ENCODE measurements at places on chromosomes 2 and 18. TPM values are rescaled to one million over a fixed set of nuclear protein-coding genes. Genes with fewer than 3 reads are reported as not detected.

DNA sequence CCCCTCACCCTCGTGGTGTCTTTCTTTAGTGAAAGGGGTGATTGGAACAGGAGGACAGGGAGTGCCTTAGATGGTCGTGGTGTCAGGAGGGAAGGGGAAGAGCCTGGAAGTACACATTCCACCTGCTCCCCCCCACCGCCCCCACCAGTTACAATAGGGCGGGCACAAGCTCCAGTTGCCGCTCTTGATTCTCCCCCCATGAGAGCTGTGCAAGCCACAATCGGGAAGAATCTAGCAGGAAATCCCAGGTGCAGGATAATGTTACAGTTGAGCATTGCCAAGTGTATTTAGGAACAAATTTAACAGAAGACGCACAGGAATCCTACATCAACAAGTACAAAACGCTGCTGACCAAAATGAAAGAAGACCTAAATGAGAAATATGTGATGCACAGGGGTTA lies 73.6 kb downstream of the ASAP2 start:
- DNase-seq: no peak

DNA sequence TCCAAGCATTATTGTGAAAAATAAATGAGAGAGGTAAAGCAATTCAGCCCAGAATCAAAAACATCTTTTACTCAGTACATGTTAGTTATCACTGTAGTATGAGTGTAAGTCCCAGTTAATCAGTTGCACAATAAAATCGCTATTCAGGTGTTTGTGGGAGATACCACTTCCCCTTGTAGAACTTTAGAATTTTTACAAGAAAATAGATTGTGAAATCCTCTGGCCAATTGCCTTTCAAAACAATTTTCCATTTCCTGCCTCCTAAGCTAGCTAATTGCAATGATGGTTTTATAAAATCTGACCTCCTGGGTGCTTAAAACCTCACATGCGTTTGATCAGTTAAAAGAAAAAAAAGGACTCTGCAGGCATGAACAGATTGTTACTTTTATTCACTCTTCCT lies 332.5 kb downstream of the PID1 start:
- no peak for DNase-seq

FOXI3 gene
- not detected for total RNA-seq

SCYGR3 gene
- total RNA-seq: not detected

SERPINB5 gene
- total RNA-seq: not detected

RAB6C gene
- 0.16 TPM for total RNA-seq

All from left ventricle myocardium inferior (tissue), 1 donor.